Activated gamma-delta T cell treated with Interleukin-2 at 50 U/mL for 16 hours (primary cell): ENCODE measurements at places on chromosomes 5 and 9.

DNA sequence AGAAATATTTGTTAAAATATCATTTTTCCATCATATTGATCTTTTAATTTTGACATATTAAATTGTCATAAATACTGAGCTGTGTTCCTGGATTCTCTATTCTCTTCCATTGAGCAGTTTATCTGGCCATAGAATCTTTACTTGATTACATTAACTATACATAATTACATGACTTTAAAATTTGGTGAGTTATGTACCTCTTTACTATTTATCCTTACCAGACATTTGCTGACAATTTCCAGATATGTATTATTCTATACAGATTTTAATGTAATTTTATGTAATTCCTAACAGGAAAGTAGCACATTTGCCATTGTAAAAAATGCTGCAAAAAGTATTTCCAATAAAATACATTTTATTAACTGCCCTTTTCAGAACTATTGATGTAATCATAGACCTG is 770.3 kb downstream of the KCTD16 start:
- DNase-seq: no peak

- no peak for DNase-seq
Observed at GRCh38 chr5:138287246-138287645, 12.8 kb upstream of the GFRA3 start.

DNA sequence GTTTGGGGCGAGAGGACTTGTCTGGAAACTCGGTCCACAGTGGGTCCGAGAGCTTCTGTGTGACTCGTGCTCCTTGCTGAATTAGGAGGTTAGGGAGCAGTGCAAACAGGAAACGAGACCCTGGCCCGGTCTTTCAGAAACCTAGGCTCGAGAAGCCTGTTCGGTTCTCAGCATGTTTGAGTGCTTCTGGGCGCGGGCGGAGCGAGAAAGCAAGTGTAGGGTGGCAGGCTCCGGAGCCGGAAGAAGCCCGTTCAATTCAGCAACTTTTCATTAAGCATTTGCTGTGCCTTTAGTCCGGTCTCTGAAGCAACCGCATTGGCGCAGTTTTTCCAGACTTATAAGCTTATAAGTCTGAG is 547 bp downstream of the CLTA start:
- DNase-seq: peak; percentile 43

DNA sequence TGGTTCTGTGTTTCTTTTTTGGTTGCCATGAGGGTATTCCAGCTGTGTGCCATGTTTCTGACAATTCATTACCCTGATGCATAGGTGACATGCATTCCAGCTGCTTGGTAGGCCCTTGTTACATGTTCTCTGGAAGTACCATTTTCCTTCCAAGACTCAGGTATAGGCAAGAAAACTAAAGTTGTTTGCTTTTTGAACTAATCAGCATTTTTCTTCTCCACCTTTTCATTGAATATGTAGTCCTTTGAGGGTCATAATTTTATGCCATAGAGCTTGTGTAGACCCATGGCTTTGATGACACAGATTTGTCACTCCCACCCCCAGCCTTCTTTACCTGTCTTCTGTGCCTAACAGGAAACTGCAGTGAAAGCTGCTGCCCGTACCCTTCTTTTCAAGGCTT is 339.2 kb downstream of the MED10 start:
- no peak for DNase-seq

DNA sequence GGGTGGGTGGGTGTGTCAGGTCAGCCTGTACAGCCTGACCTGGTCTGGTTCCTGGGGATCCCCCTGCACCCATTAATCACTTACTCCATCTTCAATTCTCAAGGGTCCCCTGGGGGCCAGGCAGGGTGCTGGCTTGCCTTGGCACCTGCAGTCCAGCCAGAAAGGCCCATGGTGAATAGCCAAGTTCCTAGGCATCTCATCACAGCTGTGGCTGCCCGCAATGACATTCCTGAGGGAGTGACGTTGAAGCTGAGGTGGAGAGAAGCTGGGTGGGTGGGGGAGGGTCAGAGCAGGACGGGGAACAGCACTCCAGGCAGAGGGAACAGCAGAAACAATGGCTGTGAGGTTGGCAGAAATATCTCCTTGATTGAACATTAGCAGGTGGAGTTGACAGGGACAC is 10.6 kb downstream of the HMCN2 start:
- DNase-seq: no peak

GRCh38 chr9:16184964-16185646 is 632.3 kb downstream of the CCDC171 start:
- DNase-seq: no peak

GRCh38 chr9:106529616-106530015 is 333.4 kb upstream of the ZNF462 start:
- no peak for DNase-seq

GRCh38 chr5:87411973-87412629 is 629 bp downstream of the CCNH start:
- DNase-seq: peak; percentile 20

DNA sequence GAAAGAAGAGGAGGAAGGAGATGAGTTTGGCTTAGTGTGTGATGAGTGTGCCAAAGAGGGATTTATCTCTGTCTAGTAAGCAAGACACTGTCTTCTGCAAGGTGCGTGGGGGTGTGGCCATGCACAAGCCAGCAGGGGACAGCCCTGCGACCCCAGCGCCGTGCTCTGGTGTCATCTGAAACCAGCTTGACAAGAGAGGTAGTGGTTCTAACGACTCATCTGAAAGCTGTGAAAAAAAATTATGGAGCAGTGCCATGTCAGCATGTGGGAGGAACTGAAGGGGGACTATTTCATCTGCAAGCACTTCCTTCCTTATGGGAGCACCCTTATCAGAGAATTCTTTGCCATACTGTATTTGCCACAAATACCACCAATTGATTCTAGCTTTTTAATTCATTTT is 398.6 kb downstream of the PSAT1 start:
- no peak for DNase-seq

GRCh38 chr9:132742821-132743311 is 72.6 kb downstream of the GTF3C4 start:
- no peak for DNase-seq

DNA sequence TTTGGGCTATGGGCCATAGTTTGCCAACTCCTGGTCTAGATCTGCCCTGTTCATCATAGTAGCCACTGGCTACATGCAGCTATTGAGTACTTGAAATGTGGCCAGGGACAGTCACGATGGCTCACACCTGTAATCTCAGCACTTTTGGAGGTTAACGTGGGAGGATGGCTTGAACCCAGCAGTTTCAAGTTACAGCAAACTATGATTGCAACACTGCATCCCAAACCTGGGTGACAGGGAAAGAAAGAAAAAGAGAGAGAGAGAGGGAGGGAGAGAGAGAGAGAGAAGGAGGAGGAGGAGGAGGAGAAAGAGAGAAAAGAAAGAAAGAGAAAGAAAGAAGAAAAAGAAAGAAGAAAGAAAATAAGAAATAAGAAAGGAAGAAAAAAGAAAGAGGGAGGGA is 5.1 kb upstream of the GMCL2 start:
- no peak for DNase-seq

- no peak for DNase-seq
Observed at GRCh38 chr9:72154468-72155285, 5.4 kb downstream of the GDA start.

GRCh38 chr5:134371834-134372340 is 518 bp downstream of the UBE2B start:
- DNase-seq: peak; percentile 30

- DNase-seq: no peak
Observed at GRCh38 chr5:124683917-124684555, 62.4 kb downstream of the ZNF608 start.

GRCh38 chr9:81861644-81862043 is 66.6 kb upstream of the SPATA31D4 start:
- DNase-seq: no peak

- DNase-seq: no peak
Observed at GRCh38 chr9:104319198-104319597, 184.9 kb upstream of the OR13F1 start.

DNA sequence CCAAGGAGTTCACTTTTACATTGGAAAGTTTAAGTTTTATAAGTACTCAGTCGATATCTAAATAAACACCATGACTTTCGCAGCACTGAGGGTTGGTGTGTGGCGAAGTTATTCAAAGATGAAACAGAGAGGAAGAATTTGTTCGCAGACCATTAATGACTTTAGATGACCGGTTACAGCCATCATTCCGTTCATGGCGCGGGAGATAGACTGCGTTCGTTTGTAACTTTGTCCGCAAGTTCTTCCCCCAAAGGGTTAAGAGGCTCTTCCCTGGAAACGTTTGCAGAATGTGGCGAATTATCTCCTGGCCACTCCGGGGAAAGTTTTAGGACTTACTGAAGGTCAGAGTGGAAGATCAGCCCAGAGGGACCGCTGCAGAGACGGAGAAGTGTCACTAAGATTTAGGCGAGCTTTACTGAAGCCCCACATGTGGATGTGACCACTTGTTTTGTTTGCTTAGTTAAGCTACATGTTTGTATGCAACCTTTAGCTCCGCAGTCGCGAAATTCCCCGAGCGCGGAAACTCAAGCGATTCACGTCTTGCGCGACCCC is 2.2 kb upstream of the FOXD1 start:
- no peak for DNase-seq

DNA sequence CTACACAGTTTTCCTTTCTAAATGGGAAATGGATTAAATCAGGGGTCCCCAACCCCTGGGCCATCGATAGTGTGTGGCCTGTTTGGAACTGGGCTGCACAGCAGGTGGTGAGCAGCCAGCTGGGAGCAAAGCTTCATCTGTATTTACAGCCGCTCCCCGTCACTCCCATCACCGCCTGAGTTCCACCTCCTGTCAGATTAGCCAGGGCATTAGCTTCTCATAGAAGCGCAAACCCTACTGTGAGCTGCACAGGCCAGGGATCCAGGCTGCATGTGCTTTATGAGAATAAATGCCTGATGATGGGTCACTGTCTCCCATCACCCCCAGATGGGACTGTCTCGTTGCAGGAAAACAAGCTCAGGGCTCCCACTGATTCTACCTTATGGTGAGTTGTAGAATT is 41.2 kb upstream of the FLT4 start:
- no peak for DNase-seq

GRCh38 chr9:135355521-135356011 is 124.0 kb upstream of the PPP1R26 start:
- no peak for DNase-seq

GRCh38 chr5:137566780-137567179 is 67.7 kb upstream of the SPOCK1 start:
- no peak for DNase-seq

- no peak for DNase-seq
Observed at GRCh38 chr5:2433086-2433485, 318.4 kb downstream of the IRX2 start.

GRCh38 chr9:28365728-28366127 is 792.4 kb upstream of the C9orf72 start:
- no peak for DNase-seq

GRCh38 chr9:132443951-132444607 is 34.1 kb downstream of the CFAP77 start:
- DNase-seq: no peak

- DNase-seq: no peak
Observed at GRCh38 chr9:130157079-130157478, 15.1 kb upstream of the NCS1 start.

DNA sequence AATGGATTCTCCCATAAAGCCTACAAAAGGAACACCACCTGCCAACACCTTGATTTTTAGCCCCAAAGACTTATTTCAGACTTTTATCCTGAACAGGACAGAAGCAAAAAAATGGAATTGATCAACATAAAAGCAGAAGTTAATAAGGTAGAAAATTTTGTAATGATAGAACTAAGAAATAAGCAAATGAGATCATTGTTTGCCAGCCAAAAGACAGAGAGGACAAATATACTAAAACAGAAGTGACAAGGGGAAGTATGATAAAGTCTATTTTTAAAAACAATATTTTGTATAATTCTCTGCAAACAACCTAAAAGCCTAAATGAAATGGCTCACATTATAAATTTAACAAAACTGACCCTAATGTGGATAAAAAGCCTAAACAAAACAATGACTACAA is 110.5 kb upstream of the PRSS3 start:
- DNase-seq: no peak

- no peak for DNase-seq
Observed at GRCh38 chr9:94554439-94555331, at the start of gene PCAT7. Gene PCAT7, plus strand, starts transcription at chr9:94555083.

- DNase-seq: no peak
Observed at GRCh38 chr9:12463641-12464040, 229.5 kb upstream of the TYRP1 start.

DNA sequence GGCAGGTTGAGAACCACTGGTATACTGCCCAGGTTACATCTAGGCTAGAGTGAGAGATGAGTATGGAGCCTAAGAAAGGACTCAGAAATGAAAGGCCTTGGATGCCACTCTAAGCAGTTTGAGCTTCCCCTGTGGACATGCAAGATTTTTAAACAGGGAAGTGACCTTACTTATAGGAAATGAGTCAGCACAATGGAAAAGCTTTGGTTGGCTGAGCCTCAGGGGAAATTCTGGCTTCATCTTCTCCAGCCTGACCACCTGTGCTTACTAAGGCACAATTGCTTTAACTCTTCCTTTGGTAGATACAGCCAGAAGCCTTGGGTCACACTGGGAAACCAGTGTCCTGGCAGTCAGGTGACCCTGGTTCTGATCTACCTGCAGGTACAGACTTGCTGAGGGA is 380.2 kb upstream of the ZNF462 start:
- DNase-seq: no peak

DNA sequence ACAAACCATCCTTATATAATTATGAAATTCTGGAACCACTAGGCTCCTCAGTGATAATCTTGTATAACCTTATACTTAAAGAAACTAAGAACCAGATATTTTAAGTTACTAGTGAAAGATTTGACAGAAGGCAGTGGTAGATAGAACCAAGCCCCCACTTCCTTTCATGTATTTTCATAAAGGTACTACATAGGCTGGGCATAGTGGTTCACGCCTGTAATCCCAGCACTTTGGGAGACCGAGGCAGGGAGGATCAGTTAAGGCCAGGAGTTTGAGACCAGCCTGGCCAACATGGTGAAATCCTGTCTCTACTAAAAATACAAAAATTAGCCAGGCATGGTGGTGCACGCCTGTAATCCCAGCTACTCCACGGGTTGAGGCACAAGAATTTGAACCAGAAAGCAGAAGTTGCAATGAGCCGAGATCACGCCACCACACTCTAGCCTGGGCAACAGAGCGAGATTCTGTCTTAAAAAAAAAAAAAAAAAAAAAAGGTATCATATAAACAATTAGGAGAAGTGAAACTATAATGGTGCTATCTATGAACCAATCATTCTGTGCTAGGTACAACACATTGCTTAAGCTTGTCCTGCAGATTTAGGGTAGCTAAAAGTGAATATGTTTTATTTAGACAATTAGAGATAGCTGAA is 27.9 kb upstream of the DTWD2 start:
- DNase-seq: no peak
